ENCODE measurements at places on chromosomes 1 and 21. TPM values are rescaled to one million over a fixed set of nuclear protein-coding genes. Genes with fewer than 3 reads are reported as not detected.

Gene PRKAA2
- 2.4 TPM for total RNA-seq

Gene OR14A2
- total RNA-seq = not detected

Gene FAM177B
- total RNA-seq = not detected

Gene TTLL10
- total RNA-seq = not detected

Gene TFF2
- total RNA-seq = not detected

Gene ARHGEF19
- total RNA-seq = 5.7 TPM

Gene CELA2A
- total RNA-seq = not detected

Gene KRTAP6-3
- not detected for total RNA-seq

Gene SPRR5
- not detected for total RNA-seq

Gene CELA3A
- total RNA-seq = not detected

Gene HMGCS2
- not detected for total RNA-seq

Gene KCNQ4
- total RNA-seq = 1.5 TPM

Gene SPOCD1
- total RNA-seq = 28.0 TPM

Gene AMY2B
- total RNA-seq = 1.7 TPM

Gene ZNF695
- total RNA-seq = 1.5 TPM

Data from astrocyte (in vitro differentiated cells and primary cell).